ENCODE measurements at places on chromosomes 1 and 21. TPM values are rescaled to one million over a fixed set of nuclear protein-coding genes. Genes with fewer than 3 reads are reported as not detected.

Gene KRTAP20-1
- total RNA-seq = not detected

Gene DENND1B
- total RNA-seq = 29.5 TPM

Gene GJA4
- total RNA-seq = not detected

Gene MOV10
- total RNA-seq = 35.4 TPM

Gene FAM131C
- total RNA-seq = 0.52 TPM

Gene CCDC185
- total RNA-seq = 0.17 TPM

Gene AIM2
- total RNA-seq = not detected

Gene TMEM269
- not detected for total RNA-seq

Gene CYP4A22
- not detected for total RNA-seq

Gene LTN1
- total RNA-seq = 44.5 TPM

Gene TTC39A
- total RNA-seq = 79.0 TPM

Gene PSEN2
- total RNA-seq = 22.2 TPM

Gene TMEM125
- 3.9 TPM for total RNA-seq

Gene ALDH4A1
- 42.0 TPM for total RNA-seq

Gene RNF186
- total RNA-seq = 0.05 TPM

Gene PTPN7
- total RNA-seq = not detected

Gene MIXL1
- total RNA-seq = not detected

All from renal cortical epithelial cell (primary cell).